ENCODE measurements at places on chromosomes 1 and 21.

DNA sequence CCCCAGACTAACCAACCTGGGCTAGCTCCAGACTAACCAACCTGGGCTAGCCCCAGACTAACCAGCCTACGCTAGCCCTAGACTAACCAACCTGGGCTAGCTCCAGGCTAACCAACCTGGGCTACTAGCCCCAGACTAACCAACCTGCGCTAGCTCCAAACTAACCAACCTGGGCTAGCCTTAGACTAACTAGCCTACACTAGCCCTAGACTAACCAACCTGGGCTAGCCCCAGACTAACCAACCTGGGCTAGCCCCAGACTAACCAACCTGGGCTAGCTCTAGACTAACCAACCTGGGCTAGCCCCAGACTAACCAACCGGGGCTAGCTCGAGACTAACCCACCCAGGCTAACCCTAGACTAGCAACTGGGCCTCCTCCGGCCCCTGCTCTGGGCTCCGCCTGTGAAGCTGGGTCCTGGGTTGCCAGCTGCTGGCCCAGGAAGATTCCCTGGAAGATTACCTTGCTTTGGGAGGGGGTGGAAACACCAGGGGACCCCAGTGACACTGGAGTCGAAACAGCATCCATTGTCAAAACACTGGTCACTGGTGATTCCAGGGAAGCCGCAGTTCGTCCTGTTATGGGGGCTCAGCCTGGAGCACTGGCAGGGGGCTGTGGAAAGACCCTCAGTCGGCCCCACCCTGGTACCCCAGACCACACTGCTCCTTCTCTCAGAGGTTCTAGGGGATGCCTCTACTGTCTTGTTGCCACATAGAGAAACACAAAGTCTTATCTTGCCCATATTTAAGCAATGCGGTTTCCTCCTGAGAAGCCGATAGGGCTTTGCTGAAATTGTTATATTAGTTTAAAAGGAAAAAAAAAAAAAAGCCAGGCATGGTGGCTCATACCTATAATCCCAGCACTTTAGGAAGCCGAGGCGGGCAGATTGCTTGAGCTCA lies 1.1 kb downstream of the TFF2 start:
- no peak for DNase-seq

- no peak for DNase-seq
These were observed 357.4 kb downstream of the LMO4 start for GRCh38 chr1:87686136-87686495.

GRCh38 chr1:162954824-162955223 lies 93.8 kb upstream of the CCDC190 start:
- DNase-seq = no peak

GRCh38 chr21:35026617-35027562 lies 22.2 kb downstream of the RUNX1 start:
- peak; percentile 52 for DNase-seq

DNA sequence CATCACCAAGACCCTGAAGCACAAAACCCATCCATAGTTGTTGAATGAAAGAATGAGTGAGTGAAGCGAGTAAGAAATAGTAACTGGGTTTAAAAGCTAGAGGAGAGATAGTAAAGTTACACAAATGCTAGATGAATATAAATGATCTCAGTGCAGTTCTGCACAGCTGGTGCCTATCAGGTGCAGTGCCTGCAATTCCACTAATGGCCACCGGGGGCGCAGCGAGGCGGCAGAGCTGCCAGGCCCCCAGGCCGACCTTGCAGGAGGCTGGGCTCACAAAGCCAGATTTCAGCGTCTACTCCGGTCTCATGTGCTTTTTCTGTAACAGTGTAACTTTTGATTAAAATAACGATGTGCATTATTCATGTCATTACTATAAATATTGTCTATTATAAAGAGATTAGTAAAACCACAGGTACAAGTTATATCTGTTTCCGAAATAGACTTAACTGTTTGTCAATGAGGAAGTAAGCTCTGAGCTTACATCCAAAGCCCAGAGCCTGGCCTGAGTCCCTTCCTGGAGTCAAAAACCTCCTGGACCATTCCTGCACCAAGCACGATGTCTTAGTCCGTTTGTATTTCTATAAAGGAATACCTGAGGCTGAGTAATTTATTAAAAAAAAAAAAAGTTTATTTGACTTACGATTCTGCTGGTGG lies 477.6 kb downstream of the NPHP4 start:
- DNase-seq = peak; percentile 66

GRCh38 chr1:214454569-214455396 lies 96.6 kb downstream of the PTPN14 start:
- no peak for DNase-seq

- peak; percentile 0 for DNase-seq
These were observed 17.9 kb downstream of the ETV3L start for GRCh38 chr1:157081707-157082106.

- DNase-seq = no peak
These were observed 860.4 kb downstream of the USP25 start for GRCh38 chr21:16590186-16590585.

- no peak for DNase-seq
These were observed 7.5 kb downstream of the TAF1A start for GRCh38 chr1:222582099-222582774.

GRCh38 chr1:186519982-186520381 lies 59.1 kb upstream of the PDC start:
- no peak for DNase-seq
